ENCODE measurements at places on chromosomes 11 and 22.

DNA sequence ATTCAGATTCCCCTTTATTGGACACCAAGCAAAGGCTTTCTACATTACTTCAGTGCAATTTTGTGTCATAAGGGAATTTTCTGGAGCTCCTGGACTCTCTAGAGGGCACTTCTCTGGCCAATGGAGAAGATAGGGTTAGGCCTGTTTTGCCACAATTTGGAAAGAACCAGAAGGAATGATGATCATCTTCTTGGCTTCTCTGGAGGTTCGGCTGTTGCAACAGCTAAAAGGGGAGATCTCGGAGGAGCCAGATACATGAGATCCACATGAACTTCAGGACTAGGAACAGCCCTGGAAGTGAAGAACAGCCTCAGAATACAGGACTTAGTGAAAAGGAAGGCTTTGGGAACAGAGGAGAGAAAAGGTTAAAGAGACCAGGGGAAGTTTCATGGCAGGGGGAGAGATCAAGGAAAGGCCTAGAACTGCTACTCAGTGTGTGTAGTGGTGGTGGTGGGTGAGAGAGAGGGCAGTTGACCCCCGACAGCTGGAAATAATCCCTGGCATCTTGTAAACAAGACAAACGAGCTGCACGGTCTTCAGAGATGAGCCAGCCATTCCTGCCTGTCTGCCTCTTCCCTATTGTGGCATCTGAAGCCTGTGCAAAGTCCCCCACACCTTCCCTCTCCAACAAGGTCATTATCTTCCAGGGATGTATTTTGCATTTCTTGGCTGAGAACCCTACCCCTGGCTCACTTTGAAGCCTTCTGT is 83.8 kb downstream of the CCDC81 start:
- no peak for DNase-seq

DNA sequence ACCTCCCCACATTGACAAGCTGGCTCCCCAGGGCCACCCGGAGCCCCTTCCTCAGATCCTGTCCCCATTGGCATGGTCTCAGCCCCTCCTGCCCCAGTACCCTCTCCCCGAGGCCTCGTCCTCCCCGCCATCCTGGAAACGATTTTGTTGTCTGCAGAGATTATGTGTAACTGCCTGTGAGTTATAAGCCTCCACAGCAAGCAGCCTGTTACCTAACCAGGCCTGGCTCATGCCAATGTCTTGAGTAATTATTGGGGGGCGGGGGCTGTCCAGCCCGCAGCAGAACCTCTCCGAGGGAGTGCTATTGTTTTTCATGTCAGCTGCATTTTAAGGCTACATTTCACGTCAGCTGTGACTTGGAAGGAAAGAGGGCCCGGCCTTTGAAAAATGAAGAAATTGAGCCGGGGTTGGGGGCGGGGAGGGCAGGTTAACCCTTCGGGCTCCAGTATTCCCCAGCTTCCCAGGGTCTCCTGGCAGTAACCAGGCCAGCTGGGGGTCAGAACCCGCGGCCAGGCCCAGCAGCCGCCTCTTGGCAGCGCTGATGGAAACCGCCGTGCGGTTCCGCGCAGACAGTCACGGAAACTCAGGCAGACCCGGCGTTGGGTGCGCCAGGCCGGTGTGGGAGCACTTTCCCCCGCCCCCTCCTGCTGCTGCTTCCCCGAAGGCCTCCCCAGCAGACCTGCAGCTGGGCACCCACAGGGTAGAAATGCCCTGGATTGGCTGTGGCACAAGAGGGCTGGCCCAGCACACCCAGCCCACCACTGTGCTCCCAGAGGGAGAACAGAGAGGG is 59.5 kb downstream of the CDKN1C start:
- DNase-seq = no peak

- DNase-seq = no peak
Measured at GRCh38 chr11:61378713-61379313, 13.6 kb upstream of the TMEM216 start.

- DNase-seq = peak; percentile 17
Measured at GRCh38 chr11:72642884-72643522, 31.2 kb downstream of the PDE2A start.

DNA sequence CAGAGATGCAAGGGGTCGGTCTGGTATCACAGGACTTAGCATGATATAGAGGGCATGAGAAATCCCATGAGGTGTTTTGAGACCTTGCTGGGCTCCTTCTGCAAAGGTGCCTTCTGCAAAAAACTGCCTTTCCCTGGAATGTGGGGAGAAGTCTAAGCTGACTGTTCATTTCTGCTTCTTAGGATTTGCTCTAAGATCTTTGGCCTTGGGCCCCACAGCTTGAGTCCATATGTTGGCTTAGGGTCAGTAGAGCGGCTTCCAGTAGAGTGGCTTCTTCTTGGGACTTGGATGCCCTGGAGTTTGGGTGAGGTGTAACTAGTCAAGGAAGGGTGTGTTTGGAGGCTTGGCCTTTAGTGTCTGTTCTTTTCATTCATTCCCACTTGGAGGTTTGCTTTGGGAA is 37.0 kb downstream of the AMPD3 start:
- no peak for DNase-seq

GRCh38 chr22:39592081-39593065 is 21.8 kb downstream of the CACNA1I start:
- no peak for DNase-seq

DNA sequence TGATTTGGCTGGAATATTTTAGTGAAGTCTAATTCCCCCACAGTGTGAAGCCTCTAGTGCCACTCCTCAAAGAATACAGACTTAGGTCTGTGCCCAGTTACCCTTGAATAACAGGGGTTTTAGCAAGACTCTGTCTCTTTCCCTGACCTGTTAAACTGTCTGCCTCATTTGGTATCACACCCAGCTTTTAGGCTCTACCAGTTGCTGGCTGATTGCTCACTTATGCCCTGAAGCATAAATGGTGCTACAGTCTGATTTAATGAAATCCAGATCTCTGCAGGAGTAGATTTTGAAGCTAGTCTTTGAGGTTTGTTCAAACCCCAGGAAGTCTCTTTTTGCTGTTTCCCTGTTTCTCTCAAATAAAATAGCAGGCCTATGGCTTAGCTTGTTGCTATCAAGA is 45.2 kb upstream of the LIPT2 start:
- DNase-seq = no peak

DNA sequence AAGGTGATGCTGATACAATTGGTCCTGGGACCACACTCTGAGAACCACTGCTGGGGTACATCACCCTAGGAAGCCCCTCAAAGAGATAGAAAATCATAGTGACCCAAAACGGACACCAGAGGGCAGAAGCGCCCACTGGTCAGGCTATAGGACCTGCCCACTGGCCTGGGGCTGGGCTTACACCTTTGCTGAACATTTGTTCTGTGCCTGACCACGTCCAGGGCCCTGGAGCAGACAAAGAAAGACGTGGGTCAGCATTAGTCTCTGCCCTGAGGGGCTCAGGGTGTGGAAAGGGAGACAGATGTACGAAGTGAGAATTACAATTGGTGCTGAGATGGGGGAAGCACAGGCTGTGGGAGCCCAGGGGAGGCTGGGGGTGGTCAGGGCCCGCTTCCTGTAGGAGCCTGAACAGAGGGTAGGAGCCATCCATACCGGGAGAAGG is 14.4 kb upstream of the SERPINH1 start:
- DNase-seq = no peak

DNA sequence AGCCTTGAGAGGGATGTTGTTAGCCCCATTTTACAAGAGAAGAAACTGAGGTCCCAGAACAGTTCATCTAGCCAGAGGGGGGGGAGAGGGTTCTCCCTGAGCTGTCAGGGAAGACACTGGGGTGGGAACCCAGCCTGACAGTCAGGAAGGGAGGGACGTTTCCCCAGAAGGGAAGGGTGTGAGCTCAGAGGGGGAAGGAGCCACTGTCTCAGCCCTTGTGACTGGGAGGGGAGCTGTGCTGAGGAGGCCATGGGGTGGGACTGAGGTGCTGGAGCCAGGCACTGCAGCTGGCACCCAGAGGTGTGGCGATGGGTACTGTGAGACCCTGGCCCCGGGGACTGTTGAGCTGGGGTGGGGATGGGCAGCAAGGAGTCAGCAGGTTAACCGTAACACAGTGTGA is 35.7 kb downstream of the DAGLA start:
- no peak for DNase-seq

- no peak for DNase-seq
Measured at GRCh38 chr11:48013269-48013901, 33.0 kb downstream of the PTPRJ start.

GRCh38 chr11:66720223-66720898 is 8.7 kb downstream of the SPTBN2 start:
- DNase-seq = no peak

GRCh38 chr11:64152841-64153691 is 12.8 kb downstream of the MACROD1 start:
- DNase-seq = peak; percentile 48

DNA sequence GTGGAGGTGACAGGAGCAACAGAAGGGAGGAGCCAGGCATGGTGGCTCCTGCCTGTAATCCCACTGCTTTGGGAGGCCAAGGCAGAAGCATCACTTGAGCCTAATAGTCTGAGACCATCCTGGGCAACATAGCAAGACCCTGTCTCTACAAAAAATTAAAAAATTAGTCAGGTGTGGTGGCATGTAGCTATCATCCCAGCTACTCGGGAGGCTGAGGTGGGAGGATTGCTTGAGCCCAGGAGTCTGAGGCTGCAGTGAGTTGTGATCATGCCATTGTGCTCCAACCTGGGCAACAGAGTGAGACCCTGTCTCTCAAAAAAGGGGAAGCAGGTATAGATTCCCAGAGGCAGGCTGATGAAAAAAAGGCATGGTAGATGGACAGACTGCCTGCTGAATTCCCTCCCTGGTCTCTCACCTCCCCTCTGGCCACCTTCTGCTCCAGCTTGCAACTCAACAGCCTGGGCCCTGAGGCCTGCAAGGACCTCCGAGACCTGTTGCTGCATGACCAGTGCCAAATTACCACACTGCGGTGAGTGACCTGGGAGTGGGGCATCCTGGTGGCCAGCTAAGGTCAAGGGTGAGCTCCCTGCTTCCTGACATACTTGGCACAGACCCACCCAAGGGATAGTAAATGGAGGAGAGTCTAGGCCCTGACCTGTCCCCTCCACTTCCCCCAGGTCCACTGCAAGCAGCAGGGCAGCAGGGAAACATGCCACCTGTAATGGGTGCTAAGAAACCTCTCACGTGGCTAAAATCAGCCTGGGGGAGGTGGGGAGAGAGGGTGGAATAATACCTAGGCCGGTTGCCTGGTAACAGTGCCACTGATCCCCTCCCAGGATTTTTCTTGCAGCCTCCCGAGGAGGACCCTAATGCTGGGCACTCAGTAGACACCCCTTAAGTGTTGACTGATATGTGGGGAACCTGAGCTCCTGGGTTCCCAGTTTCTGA is 4.3 kb upstream of the NHERF4 start:
- DNase-seq = no peak

GRCh38 chr11:116511684-116512083 is 261.1 kb downstream of the BUD13 start:
- no peak for DNase-seq

- no peak for DNase-seq
Measured at GRCh38 chr11:34546511-34547209, 33.1 kb upstream of the ELF5 start.

- DNase-seq = no peak
Measured at GRCh38 chr11:45321031-45321595, 35.0 kb upstream of the SYT13 start.

- DNase-seq = no peak
Measured at GRCh38 chr22:45777046-45777851, 105.6 kb downstream of the ATXN10 start.

GRCh38 chr22:24156141-24156912 is 25.0 kb upstream of the SUSD2 start:
- peak; percentile 68 for DNase-seq

- no peak for DNase-seq
Measured at GRCh38 chr22:24401931-24402367, 25.4 kb upstream of the ADORA2A start.

- DNase-seq = no peak
Measured at GRCh38 chr11:113006896-113007445, 45.8 kb downstream of the NCAM1 start.

DNA sequence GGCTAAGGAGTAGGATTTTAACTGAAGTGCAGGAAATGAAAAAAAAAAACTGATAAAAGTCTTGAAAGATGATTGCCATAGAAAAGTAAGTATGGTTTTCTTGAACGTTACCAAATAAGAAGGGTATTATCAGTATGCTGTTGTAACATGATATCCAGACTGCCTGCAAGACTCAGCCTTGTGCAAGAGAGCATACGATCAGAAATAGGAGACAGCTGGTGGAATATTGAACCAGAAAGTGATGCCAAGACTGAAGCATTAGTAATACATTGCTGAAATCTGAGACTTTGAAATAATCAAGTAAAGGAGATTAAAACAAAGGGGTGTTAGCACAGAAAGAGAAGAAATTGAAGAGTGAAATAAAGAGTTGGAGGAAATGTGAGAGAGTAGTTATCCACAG is 452.7 kb upstream of the CNTN5 start:
- DNase-seq = no peak

DNA sequence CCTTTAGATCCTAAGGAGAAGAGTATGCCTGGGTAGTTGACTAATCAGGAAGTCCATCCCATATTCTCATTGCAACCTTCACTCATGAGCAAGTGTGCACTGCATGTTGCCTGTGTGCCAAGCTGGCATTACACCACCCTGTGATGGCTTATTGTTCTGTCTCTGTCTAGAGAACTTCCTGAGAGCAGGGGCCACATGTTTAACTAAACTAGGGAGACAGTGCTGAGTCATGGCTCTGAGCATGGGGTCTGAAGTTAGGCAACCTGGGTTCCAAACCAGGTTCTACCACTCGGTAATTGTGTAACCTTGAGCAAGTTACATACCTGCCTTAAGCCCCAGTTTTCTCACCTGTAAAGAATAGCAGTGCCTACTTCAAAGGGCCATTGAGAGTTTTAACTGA is 39.6 kb downstream of the CSNK2A3 start:
- no peak for DNase-seq

DNA sequence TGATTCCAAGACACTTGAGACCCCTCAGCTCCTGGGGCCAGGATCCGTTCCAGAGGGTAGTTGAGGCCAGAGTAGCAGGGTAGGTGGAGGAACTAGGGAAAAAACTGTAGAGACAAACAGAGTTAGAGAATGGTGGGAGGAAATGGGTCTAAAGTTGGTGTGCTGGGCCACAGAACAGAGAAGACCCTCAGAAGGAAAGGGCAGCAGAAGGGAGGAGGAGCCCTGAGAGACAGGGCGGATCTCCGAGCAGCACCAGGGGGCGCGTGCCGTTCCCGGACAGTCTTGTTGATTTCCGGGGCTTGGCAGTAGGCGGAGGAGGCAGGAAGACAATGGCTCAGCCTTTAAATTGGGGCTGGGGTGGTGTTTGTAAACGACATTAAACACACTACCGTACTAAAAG is 2.4 kb upstream of the CECR2 start:
- no peak for DNase-seq

DNA sequence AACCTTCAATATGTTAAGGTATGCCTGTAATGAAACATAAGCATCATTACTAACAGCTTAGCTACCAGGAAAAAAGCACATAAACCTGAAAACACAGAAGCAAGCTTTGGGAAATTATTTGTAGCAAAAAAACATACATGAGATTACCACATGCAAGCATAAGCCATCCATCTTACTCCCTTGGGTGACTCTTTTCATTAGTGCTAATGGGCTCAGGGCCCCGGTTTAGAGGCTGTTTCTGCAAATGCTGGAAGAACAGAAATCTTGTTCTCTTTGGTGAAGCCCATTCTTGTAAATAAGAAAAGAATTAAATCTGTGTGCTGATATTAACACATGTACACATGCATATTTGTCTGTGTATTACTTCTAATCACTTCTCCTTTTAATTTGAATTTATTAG is 314.3 kb downstream of the TTC28 start:
- DNase-seq = no peak

- no peak for DNase-seq
Measured at GRCh38 chr11:76382209-76382608, 1.1 kb downstream of the GVQW3 start.

- DNase-seq = no peak
Measured at GRCh38 chr11:125342281-125342930, 153.7 kb downstream of the FEZ1 start.

- DNase-seq = no peak
Measured at GRCh38 chr11:31802609-31802989, 8.5 kb downstream of the PAX6 start.

Measured in activated CD8-positive, alpha-beta memory T cell treated with anti-CD3 and anti-CD28 coated beads for 4 hours (primary cell).